ENCODE measurements at places on chromosomes 1 and 21.

GRCh38 chr1:64663668-64664067 is 81.2 kb upstream of the RAVER2 start:
- no peak for DNase-seq

DNA sequence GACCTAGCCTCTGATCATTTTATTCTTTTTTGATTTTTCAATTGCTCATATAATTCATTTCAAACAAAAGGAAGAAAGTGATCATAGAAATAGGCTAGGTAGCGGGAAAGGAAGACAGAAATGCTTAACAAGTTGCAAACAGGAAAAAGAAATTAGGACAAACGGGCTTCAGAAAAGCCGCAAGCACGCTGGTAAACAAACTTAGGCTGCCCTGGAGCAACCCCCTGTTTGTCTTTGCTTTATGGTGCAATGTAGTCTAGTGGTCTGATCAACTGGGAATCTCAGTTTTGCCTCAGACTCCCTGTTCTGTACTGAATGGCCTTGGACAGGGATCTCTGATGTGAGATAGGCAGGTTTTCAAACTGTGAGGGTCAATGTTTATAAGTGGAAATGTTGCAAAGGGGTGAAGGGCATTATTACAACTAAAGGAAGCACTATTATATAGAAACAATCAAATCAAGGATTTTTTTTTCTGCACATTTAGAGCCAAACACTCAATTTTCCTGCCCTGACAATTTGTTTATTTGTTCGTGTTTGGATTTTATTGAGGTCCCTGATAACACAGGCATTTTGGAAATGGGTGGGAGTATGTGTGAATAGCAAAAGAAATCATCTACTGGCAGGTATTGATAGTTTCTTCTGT is 146.8 kb upstream of the NRIP1 start:
- DNase-seq = no peak

GRCh38 chr1:46525253-46525983 is 26.0 kb downstream of the KNCN start:
- no peak for DNase-seq

DNA sequence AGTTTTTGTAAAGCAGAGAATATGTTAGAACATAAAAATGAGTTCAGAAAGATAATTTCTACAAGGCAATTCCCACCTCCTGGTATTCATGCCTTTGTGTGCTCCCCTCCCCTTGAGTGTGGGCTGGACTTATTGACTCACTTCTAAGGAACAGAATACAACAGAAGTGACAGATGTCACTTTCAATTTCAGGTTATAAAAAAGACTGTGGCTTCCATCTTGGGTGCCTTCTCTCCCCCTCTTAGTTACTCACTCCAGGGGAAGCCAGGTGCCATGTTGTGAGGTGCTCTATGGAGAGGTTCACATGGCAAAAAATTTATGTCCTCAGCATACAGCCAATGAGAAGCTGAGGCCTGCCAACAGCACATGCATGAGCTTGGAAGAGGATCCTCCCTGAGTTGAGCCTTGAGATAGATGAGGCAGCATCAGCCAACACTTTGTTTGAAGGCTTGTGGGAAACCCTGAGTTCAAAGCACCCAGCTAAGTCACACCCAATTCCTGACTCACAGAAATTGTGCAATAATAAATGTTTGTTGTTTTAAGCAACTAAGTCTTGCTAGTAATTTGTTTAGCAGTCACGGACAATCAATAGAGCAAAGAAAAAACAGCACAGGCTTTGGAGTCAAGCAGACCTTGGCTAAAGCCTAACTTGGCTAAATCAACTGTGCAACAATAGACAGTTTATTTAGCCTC is 73.5 kb upstream of the NGF start:
- DNase-seq = no peak

- DNase-seq = peak; percentile 49
Measured at GRCh38 chr21:36260030-36260787, 59.8 kb upstream of the MORC3 start.

DNA sequence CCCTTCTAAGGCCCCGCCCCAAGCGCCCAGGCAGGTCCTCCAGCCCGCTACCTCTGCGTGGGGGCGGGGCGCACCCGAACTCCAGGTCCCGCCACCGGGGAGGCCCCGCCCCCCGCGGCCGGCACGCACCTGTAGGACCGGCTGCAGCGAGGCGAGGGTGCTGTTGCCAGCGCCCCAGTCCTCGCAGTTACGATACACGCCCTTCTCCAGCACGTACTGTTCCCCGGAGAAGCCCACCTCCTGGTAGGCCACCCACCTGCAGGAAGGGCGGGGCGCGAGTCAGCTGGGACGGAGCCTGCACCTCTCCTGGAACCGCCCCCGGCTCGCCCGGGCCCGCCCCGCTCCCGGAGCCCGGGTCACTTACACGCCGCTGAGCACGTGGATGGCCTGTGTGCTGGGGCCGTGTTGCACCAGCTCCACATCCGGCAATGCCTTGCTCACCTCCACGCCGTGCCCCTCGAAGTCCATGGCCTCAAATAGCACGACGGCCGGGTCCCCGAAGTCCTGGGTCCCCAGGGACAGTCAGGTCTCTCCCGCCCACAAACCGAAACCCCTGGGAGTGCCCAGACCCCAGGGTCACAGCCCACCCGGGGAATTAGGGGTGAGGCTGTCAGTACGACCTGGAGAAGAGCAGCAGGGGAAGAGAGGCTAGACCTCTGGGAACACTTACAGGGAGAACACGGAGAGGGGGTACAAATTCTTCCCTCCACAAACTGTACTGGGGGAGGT is 17.3 kb downstream of the CRYBG2 start:
- peak; percentile 65 for DNase-seq

DNA sequence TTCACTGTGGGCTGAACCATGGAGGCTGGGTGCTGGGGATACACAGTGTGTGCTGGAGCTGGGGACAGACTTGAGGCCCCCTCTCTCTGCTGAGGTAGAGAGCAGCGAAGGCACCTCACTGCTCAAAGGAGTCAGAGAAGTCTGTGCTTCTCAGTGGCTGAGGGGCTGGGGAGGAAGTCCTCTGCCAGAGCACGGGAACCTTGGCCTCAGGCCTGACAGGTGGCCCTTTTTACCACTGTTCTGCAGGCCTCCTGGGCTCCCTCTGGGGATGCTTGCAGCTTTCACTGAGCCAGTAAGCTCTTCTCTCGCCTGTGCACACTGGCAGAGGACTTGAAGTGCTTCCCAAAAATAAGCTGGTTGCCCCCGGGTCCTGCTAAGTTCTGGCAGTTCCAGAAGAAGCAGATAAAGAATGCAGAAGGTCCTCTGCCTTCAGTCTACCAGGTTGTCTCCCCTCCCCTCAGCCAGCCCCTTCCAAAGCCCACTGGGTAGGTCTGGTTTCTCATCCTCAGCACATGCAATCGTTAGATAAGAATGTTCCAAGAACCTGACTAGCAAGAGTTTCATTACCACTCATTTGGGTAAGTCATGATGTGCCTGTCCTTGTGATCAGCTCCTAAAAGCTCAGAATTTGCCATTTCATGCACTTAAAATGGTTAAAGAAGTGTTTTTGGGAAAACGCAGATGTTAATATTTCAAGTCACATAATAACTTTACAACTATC is 53.9 kb downstream of the TENT5C start:
- DNase-seq = no peak

DNA sequence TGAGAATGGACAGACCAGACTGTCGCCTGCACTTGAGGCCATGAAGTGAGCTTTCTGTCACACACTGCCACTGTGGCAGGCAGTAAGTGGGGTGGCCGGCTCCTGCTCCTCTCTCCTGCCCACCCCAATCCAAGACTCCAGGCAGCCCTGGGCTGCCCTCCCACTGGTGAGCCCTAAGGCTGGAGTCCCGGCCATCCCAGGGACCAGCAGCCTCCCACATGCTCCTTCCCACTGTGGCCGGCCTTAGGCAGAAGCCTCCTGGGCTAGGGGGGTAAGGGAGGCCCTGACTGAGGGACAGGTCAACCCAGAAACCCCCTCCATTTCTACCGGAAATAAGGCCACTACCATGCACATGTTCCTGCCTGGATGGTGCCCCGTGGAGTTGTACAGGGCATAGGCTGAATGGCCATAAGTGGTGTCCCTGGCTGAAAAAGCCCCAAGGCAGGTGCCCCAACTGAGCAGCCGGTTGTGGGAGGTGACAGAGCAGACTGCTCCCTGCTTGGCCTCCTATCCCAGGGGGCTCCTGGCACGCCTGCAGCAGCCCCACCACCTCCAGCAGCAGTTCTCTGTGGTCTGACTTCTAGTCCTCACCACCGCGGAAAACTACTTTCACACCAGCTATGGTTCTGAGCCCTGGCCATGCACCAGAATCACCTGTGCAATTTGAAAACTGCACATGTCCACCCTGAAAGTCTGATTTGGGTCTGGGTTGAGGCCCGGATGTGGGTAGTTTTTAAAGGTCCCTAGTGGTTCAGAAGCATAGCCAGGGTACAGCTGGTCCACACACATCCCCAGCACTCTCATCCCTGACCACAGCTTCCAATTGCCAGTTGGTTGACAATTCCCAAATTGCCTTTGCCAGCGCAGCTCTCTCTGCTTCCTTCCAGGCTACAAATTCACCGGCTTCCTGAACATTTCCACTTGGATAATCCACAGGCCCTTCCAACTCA is 1.6 kb upstream of the ARTN start:
- no peak for DNase-seq

- no peak for DNase-seq
Measured at GRCh38 chr1:55420929-55421716, 206.0 kb upstream of the USP24 start.

DNA sequence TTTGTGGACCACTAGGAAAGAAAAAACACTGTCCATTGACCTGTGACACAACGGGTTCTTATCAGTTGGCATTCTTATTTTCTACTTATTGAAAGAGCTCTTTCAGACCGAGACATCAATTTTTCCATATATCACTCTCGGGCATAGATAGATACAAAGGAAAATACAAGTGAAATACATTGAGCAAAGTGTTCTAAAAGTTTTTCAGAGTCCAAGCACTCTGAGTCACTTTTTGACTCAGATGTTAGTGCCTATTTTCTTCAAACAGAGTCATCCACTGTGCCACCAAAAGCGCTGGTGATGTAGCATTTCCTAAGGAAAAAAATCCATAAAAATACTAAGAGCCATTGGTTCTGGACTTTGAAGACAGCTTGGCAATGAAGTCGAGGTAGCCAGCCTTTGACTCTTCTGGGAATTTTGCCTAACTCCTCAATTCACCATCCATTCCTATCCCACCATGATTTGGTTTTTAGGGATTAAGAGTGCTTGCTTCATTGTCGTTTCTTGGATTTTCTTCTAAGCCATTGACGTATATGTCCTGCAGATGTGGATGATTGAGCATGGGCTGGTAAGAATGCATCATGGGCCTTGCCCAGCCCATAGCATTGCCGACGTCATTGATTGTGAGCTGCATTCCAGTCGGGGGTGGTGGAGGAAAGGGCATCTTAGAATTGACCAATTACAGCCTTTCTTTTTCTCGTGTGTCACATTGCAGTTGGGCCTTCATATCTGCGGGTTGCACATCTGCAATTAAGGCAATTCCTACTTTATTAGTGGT is 10.6 kb downstream of the GALNT2 start:
- DNase-seq = no peak

GRCh38 chr21:22536509-22536908 is 1538.3 kb downstream of the NCAM2 start:
- DNase-seq = no peak

GRCh38 chr21:46099476-46099875 is 1.6 kb downstream of the COL6A2 start:
- DNase-seq = no peak

- DNase-seq = no peak
Measured at GRCh38 chr1:26078286-26079177, 11.1 kb upstream of the TRIM63 start.

GRCh38 chr1:236141447-236142252 is 689 bp upstream of the GPR137B start:
- DNase-seq = peak; percentile 6

- DNase-seq = no peak
Measured at GRCh38 chr1:67332653-67333529, 25.2 kb downstream of the IL12RB2 start.

- no peak for DNase-seq
Measured at GRCh38 chr1:54220004-54220811, 20.2 kb downstream of the MRPL37 start.

GRCh38 chr21:34728479-34728878 is 59.7 kb downstream of the CLIC6 start:
- no peak for DNase-seq

DNA sequence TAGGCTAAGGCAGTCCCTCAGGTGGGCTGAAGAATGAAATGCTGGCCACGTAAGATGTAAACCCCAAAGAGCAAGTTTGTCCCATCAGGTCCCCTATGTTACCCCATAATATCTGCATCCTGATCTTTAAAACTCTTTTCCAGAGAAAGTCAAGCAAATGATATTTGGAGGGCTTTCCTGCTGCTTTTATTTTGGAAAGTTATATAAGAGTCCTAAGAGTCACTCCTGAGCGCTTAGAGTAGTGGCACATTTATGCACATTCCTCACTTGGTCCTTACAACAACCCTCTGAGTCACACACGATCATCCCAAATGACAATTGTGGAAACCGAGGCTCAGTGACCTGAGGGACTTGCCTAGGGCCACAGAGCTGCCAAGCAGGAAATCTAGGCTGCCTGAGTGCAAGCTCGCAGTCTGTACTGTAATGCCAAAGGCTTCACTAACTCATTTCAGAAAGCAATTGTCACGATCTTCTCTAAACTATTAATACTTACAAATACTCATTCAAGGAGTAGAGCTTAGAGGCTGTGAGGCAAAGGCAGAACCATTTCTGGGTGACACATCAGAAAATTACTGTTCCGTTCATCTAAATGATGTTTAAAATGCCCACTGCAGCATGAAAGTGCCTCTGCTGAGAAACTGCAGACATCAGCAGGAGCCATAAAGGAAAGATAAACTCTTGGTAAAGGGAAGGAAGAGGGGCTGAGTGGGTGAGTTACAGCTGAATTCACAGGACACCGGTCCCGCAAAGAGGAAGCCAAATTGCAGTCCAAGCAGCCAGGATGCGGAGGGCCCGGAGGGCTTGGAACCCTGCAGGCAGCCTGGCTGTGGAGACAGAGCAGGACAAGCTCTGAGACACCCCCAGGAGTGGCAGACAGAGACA is 30.8 kb downstream of the CAPZB start:
- DNase-seq = no peak

DNA sequence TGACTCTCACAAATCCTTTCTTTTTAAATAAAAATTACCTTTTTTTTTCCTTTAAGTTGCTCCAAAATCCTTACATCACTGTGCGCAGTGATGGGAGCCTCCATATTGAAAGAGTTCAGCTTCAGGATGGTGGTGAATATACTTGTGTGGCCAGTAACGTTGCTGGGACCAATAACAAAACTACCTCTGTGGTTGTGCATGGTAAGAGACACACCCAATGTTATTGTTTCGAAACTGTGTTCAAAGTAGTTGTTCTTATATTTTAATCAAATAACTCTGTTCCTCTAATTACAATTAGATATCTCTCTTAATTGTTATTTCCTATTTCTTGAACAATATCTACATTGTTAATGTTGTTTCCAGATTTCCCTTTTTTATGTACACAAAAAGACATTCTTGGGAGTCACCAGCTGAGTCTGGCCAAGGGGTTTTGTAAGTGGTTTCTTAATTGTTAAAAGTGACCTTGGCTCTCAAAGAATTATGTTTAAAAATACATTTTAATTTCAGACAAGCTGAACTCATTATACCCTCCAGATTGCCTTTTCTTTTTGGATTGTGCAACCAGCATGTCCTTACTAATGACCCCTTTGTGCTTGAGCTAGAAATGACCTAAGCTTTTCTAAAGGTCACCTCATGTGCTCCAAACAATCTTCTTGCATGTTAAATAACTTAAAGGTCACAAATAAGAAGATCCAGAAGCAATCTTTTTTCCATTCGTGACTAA is 250.1 kb downstream of the HMCN1 start:
- DNase-seq = no peak

GRCh38 chr1:22688466-22688865 is 22.2 kb upstream of the EPHB2 start:
- DNase-seq = no peak

- no peak for DNase-seq
Measured at GRCh38 chr21:41711416-41712007, 55.3 kb downstream of the RIPK4 start.

- peak; percentile 95 for DNase-seq
Measured at GRCh38 chr1:145957443-145958319, at the start of gene LIX1L. TSS of gene LIX1L (minus strand) at chr1:145958017. CDS start at chr1:145957927, 90 bp downstream.

Data from NCI-H2227 treated with DMSO at 0.1 percent for 48 hours (cell line).